ENCODE measurements at places on chromosomes 1 and 21.

- no peak for DNase-seq
Measured at GRCh38 chr1:81760477-81761097, 40.1 kb upstream of the ADGRL2 start.

DNA sequence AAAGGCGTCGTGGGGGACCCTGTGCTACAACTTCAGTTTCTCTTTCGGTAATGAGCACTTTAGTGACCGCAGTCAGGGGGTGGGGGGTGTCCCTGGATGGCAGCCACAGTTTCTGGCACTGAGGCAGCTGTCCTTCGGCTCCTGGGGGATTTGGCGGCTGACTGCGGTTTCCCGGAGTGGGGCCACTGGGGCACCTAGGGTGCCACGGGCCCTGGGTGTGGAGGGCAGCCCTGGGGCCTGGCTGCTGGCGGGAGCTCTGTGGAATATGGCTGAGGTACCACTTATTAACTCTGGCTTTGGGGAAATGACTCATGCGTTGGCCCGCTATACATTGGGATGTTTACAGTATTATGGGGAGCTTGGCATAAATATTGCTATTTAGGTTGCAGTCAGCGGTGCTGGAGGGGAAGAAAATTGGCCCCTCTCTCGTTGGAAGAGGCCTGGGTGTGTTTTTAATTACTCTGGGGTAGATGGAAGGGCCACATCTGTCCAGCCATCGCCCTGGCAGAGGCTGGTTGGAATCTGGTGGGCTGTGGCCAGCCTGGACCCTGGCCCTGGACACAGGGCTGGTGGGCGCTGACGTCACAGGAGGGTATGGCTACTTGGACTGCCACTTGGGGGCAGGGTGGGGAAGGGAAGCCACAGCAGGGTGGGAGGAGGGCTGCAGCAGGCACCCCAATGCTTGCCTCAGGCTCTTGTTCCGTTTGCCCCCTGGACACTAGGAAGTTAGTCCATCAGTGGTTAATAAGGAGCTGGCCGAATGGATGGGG is 2.0 kb downstream of the EPHB2 start:
- no peak for DNase-seq

GRCh38 chr1:1171161-1171545 is 2.5 kb upstream of the TTLL10 start:
- no peak for DNase-seq

DNA sequence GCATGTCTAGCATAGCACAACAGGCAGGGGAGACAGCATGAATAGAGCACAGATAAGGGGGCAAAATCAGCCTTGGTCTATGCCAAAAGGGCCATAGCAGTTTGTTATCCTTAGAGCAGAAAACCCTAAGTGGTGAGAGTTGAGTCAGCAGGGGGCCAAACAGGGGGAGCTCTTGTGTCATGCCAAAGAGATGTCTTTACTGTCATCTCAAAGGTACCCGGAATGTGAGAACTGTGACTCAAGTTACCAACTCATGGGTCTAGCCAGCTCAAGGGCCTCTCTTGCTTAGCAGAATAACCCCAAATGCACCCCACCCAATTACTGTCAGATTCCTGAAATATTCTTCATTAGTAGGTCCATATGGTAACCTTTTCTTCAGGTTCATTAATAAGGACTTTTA is 45.9 kb upstream of the NRDC start:
- DNase-seq: no peak

GRCh38 chr1:194056169-194056568 is 869.8 kb upstream of the B3GALT2 start:
- no peak for DNase-seq

DNA sequence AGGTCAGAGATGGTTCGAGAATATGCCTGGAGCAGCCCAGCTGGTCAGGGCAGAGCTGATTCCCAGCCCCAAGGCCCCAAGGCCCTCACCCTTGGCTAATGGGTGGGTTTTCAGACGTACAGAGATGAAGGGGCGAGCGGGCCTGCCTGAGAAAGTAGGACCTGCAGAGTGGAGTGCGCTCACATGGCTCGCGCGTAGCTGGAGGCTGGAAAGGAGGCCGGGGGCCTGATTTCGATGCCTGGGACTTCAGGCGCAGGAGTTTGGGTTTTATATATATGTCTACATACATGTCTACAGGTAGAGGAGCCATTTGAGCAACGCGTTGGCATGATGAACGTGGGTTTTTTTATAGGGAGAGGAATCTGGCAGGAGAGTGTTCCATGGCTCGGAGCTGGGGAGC is 8.9 kb downstream of the COQ8A start:
- no peak for DNase-seq

DNA sequence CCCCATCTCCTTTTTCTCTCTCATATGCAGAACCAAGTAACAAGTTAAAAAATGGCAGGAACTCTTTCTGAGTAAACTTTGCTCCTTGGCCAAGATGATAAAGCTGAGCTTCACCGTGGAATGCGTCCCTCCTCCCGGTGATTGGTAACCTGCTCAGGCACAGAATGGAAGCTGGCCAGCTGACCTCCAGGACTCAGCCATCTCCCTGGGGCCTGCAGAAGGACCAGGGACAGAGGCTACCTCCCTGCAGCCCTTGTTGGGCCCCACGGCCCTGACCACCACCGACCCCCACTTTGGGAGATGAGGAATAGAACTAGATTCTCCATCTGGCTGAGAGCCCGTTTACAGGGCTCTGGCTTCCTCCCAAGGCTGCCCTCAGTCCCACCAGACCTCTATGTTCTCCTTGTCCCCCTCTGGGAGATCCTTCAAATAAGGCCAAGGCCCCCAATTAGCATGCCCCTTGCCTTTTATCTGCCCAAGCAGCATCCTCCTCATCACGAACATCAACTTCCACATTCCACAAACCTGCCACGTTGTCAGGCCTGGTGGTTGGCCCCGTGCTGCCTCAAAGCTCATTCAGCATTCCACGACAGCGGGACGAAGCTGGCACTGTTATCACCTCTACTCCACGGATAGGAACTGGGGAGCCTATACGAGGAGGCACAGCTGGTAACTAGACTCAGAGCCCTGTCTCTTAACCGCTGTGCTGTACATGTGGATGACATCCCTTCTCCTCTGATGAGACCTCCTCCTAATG is 74.2 kb downstream of the CD34 start:
- no peak for DNase-seq

GRCh38 chr1:58804853-58805565 is 21.2 kb upstream of the JUN start:
- no peak for DNase-seq

DNA sequence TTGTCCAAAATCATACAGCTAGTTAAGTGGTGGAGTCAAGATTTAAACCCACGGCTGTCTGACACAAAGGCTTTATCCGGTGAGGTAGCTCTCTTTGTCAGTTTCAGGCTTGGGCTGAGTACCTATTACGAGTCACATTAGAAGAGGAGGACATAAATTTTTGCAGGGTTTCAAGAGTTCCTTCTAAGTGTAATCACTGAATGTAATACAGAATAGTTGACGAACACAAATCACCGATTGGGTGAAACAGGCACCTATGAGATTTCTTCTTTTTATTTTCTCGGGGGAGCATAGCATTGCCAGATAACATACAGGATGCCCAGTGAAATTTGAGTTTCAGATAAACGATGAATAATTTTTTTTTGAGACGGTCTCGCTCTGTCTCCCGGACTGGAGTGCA is 847 bp downstream of the PSMD4 start:
- no peak for DNase-seq
